NB4 (cell line): ENCODE measurements at places on chromosomes 1 and 21.

- DNase-seq = no peak
Observed at GRCh38 chr21:26914557-26914956, 52.3 kb downstream of the ADAMTS5 start.

DNA sequence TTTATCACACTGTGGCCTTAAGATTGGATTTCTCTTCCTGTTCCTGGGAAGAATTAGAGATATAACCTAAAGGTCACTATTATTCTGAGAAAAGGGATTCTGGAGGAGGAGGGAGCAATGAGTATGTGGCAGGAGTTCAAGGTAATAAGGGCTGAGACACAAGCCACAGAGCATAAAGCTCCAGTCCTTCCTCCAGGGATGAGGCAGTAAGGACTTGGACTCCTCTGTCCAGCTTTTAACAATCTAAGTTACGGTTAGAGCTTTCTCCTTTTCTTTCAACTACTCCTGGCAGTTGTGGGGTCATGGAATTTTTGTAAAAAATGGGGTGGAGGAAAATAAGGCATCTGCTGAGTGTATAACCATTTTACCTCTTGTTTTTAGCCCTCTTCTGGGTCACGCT is at the start of gene HSD3B2:
TSS of gene HSD3B2 (plus strand) at position 201 of the 400 bp plus-strand sequence. CDS start 270 bp downstream, outside the sequence.
- DNase-seq = no peak

GRCh38 chr1:26542771-26543451 is 13.3 kb downstream of the RPS6KA1 start:
- DNase-seq = peak; percentile 73

- DNase-seq = no peak
Observed at GRCh38 chr1:34132161-34132420, 32.9 kb downstream of the CSMD2 start.

DNA sequence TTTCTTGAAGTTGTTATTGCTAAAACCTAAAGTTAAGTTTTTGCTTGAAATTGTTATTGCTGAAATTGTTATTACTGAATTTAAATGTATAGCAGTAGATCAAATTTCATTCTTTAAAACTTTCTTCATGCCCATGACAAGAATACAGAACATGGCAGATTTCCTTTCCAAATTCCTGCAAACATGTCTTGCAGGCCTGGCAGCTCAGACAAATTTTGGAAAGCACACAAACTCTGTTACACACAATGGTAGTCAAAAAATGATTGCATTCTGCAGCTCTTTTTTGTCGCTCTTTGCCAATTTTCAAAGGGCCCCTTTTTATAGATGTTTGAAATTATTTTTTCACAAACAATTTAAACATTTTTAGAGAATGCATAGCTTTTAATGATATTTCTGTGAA is 1292.3 kb upstream of the B3GALT2 start:
- DNase-seq = no peak

DNA sequence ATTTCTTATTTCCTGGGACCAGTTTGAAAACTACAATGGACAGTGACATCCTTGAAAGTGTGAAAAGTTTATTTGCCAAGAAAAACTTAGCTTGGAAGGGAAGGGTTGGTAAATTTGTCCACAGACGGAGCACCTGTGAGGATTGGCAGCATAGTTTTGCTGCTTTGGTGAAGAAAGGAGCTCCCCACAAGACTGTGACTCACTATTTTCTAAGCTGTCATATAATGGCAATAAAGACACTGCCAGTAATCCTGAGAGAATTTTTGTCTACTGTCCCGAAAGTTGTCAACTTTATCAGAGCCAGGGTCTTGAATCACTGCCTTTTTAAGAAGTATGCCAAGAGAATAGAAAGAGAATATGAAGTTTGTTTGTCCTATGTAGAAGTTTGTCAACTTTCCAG is 230.8 kb downstream of the NEGR1 start:
- DNase-seq = no peak

GRCh38 chr1:79708646-79709265 is 702.2 kb upstream of the ADGRL4 start:
- no peak for DNase-seq

DNA sequence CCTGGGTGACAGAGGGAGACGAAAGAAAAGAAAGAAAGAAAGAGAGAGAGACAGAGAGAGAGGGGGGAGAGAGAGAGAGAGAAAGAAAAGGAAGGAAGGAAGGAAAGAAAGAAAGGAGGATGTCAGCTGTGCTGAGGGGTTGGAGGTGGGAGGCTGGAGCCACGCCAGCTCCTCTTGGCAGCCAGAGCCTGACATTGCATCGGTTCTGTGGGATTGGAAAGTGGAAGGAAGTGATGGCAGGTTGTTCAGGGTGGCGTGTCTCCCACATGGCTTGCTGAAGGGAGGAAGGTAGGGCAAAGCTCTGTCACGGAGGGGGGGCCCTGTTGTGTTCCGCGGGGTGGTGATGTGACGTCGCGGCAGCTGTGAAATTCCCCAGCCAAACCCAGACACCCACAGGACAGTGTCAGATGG is 30.7 kb downstream of the EIF2D start:
- no peak for DNase-seq

GRCh38 chr1:160066829-160067745 is 2.9 kb downstream of the KCNJ10 start:
- no peak for DNase-seq

DNA sequence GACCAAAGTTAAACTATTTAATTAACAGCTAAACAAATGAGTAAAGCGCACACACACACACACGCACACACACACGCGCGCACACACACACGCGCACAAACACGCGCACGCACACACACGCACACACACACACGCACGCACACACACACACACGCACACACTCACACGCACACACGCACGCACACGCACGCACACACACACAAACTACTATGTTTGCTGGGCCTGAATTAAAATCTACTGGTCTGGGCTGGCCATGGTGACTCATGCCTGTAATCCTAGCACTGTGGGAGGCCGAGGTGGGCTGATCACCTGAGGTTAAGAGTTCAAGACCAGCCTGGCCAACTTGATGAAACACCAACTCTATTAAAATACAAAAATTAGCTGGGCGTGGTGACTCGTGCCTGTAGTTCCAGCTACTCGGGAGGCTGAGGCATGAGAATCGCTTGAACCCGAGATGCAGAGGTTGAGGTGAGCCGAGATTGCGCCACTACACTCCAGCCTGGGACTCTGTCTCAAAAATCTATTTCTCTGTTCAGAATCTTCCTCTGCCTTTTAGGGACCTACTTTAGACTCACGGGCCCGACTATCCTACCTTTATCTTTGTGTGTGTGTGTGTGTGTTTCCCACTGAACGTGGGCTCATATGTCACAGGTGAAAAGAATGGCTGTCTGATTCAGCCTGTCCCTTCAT is 37.5 kb upstream of the DNAJC11 start:
- no peak for DNase-seq

DNA sequence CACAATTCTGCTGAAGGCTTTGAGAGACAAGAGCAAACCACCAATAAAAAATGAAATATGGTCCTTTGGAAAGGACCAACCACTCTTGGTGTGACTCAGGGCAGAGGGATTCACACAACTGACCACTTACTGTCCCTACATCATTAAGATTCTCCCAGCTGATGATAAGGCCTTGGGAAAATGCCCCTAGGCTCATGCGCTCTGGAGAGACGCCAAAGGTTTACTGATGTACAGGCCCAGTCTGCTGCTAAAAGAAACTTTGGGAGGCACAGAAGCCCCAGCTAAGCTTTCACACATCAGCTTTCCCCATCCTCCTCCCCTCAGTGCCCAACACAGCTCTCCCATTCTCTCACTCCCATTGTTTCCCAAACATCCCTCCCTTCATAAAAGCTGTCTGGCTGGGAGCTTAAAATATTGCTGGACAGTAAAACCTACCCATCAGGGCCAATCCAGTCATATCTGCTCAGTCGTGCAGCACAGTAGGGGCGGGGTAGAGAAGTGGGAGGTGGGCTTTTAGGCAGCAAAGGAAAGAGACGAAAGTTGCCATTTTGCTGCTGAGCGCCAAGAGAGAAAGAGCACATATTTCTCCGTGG is at the start of gene GJA8:
TSS of gene GJA8 (plus strand) at position 543 of the 593 bp plus-strand sequence. CDS start 5,161 bp downstream, outside the sequence.
- no peak for DNase-seq

DNA sequence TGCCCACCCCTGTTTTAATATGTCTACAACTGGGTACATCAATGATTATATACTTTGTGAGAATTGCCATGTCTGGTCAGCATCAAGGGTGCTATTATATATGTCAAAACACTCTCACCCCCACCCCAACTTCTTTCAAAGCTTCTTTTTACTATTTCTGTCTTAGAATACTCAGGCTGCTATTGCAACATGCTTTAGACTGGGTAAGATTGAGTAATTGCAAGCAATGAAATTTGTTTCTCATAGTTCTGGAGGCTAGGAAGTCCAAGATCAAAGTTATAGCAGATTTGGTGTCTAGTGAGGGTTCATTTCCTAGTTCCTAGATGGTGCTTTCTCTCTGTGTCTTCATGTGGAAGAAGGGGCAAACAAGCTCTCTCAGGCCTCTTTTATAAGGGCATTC is 100.5 kb upstream of the KCNK1 start:
- DNase-seq = peak; percentile 3

- DNase-seq = peak; percentile 83
Observed at GRCh38 chr1:59730759-59731478, 83.8 kb upstream of the HOOK1 start.

DNA sequence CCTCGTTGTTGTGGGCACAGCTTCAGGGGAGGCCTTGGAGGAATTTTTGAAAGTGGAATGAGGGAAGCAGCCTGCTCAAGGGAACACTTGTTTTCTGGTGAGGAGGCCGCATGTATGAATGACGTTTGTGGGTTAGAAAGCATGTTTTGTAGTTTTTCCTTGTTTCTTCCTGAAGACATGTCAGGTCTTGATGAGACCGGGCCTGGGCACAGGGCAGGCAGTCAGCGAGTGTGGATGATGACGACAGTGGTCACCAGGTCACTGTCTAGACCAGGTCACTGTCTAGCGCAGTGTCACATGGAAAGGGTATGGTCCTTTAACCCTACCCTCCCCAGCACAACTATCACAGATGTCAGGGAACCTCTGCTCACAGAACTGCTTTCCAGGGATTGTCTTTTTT is 7.3 kb downstream of the PSEN2 start:
- no peak for DNase-seq

DNA sequence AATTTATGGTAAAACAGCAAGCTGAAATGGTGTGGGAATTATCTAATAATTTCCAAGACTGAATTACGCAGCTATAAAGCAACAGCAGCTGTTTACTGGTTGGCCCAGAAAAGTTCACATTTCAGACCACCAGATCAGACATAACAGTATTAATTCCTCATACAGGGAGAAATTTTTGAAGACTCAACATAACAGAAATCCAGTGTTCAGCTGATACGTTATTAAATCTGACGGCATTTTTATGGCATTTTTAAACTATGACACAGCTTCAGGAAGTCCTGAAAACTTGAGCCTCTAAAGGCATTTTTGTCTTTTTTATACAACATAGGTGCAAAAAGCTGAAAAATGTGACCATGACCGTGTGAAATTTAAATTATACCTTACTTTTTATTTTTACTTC is 91.2 kb downstream of the APP start:
- no peak for DNase-seq

DNA sequence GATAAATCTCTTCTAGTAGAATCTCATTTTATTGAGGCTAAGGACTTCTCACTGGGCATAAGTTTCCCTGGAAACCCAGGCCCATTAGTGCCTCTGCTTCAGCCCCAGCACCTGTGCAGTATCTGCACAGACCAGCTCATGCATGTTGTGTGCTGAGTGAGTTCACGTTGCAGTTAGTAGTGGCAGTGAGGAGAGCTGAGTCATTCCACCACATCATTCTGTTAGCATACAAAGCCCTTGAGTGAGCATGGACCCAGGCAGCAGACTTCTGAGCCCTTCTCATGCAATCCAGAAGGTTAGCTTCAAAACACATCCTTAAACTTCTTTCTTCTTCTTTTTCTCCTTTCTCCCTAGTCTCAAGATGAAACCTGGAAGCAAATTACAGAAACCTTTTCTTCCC is 45.8 kb upstream of the NTPCR start:
- peak; percentile 65 for DNase-seq

GRCh38 chr1:86753700-86754099 is 49.3 kb downstream of the SH3GLB1 start:
- DNase-seq = peak; percentile 37

GRCh38 chr21:15104470-15104869 is 39.7 kb upstream of the NRIP1 start:
- DNase-seq = no peak

- DNase-seq = no peak
Observed at GRCh38 chr1:147215540-147215916, 9.6 kb downstream of the FMO5 start.

DNA sequence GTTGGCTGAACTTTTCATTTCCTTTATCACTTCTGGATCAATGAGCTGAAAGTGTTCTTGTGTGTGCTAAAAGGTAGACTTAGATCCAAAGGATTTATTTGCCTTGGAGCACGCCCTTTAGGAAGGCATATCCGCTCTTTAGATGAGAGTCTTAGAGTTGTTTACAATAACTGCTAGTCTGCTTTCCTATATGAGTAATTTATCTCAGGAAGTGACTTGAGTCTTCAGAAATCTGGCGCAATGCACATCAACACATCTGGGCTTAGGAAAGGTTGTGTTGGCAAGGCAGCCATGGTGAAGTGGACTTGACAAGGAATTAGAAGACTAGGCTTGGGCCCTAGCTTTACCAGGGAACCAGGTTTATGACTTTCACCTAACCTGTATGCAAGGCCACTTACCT is 204.1 kb upstream of the PTGFR start:
- peak; percentile 5 for DNase-seq
